ENCODE measurements at places on chromosomes 1 and 21. TPM values are rescaled to one million over a fixed set of nuclear protein-coding genes. Genes with fewer than 3 reads are reported as not detected.

GRCh38 chr1:18805150-18805879 is 54.1 kb downstream of the TAS1R2 start:
- no peak for DNase-seq

- no peak for DNase-seq
Observed at GRCh38 chr1:247324204-247324787, 7.4 kb downstream of the ZNF496 start.

- no peak for DNase-seq
Observed at GRCh38 chr1:160354388-160354985, 11.3 kb downstream of the NCSTN start.

GRCh38 chr1:22259551-22260282 is 116.8 kb upstream of the WNT4 start:
- no peak for DNase-seq

DNA sequence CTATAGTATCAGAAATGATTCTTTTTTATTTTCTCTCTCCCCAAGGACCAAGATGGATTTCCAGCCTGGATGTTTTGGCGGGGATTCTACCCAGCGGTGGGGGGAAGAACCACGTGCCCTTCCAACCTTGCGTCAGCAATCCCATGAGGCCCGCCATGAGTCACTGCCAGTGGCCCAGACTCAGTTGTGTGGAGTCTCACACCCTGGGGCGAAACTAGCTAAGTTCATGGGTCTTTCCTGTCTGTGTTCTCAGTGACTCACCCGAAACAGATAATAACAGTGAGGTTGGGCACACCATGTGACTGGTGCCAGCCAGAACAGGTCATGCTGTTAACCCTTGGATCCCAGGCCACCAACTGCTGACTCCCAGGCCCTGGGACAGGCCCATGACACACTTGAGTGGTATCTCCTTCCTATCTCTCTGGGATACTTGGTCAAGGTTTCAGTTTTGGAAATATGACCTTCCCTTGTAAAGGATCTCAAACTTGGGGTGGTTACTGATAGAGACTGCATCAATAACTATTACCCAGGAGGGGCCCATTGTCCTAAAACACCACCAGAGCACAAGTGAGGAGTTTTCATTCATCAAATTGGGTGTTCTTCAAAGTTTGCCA is 98.0 kb upstream of the DUSP10 start:
- DNase-seq, result no peak

DNA sequence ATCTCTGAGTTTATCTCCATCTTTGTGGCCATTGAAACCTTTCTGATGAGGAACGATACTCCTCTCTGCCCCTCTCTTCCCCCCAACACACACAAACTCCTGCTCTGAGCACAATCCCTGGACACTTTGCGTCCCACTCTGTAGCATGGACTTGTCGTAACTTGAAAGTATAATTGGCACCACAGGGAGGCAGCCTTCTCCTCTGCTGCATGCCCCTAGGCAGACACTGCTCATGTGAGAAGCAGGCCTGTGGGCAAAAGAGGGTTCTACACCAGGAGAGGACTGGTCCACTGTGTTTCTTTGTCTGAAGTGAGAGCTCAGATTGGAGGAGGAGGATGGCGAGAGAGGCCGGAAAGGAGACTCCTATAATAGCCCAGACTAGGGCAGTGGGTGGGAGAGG is 3.8 kb upstream of the PARS2 start:
- DNase-seq, result no peak

The PTAFR gene
- 4.7 TPM for total RNA-seq

The SH3D21 gene
- total RNA-seq, result 3.0 TPM

All from occipital lobe (tissue), 3 donors.